ENCODE measurements at places on chromosomes 1 and 21.

GRCh38 chr1:94949681-94950661, 23.1 kb upstream of the CNN3 start:
- peak; percentile 60 for DNase-seq

GRCh38 chr1:62706985-62707743, 19.0 kb upstream of the DOCK7 start:
- no peak for DNase-seq

DNA sequence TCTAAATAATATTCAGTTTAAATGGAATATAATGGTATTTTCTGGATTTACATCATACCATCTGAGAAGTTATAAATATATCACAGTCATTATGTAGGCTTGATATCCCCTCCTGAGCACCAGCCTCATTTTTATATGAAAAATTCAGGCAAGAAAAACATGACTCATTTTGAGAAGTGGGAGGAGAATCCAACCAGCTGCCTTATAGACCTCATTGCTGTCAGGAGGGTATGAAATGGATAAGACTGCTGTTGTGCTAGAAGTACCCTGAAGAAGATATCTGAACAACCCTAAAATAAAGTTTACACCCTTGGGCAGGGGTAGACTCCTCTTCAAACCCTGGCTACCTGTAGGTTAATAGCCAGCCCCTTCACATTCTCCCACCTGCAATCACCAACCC, 8.8 kb downstream of the GIPC2 start:
- no peak for DNase-seq

DNA sequence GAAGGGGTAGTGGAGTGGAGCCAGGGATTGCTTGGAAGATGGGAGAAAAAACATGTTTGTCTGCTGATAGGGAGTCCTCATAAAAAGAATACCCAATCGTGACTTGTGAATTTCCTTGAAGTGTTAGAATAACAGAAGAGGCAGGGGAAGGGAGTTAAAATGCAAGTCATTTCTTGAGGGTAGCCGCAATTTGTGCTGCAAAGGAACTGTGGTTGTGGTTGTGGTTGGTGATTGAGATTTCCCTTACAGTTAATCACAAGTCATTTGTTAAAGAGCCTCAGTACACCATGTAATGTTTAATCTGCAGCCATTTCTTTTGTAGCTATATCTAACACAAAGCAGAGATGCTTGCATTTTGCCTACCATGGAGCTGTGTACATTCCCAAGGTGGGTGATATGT, 38.5 kb upstream of the EGLN1 start:
- DNase-seq = no peak

GRCh38 chr1:67748630-67749029, 63.6 kb downstream of the GADD45A start:
- DNase-seq = no peak

- DNase-seq = no peak
Measured at GRCh38 chr1:56821462-56821797, 2.2 kb upstream of the FYB2 start.

DNA sequence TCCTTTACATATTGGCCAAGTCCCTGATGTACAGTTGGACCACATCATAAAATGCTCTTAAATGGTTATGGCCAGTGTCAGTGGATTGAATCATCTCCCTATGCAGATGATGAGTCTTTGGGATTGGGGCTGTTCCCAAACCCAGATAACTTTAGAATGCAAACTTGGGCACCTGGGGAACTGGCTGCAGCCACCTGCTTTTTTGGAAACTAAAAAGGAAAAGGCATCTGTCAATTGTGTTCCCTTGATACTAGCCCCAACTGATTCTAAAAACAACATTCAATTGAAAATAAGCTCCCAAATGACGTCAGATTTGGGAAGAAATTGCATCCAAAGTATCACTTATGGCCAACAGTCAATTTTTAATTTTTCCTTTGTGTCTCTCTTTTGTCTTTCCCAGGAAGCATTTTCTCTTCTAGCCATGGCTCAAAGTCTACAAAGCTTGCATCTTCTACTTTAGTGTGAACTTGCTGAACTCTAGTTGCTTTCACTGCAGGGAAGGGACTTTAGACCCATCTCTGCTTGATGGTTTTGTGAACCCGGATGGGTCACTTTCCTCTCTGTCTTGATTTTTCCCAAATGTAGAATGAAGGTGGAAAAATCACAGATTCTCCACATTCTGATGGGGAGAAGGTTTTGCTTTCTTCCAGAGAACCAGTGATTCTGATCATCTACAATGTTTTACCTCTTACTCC, 402.3 kb upstream of the USP24 start:
- no peak for DNase-seq

Data from SHP77 (cell line).